ENCODE measurements at places on chromosomes 12 and 14.

- peak; percentile 66 for DNase-seq
These were observed 53.3 kb downstream of the RBM19 start for GRCh38 chr12:113912760-113913329.

DNA sequence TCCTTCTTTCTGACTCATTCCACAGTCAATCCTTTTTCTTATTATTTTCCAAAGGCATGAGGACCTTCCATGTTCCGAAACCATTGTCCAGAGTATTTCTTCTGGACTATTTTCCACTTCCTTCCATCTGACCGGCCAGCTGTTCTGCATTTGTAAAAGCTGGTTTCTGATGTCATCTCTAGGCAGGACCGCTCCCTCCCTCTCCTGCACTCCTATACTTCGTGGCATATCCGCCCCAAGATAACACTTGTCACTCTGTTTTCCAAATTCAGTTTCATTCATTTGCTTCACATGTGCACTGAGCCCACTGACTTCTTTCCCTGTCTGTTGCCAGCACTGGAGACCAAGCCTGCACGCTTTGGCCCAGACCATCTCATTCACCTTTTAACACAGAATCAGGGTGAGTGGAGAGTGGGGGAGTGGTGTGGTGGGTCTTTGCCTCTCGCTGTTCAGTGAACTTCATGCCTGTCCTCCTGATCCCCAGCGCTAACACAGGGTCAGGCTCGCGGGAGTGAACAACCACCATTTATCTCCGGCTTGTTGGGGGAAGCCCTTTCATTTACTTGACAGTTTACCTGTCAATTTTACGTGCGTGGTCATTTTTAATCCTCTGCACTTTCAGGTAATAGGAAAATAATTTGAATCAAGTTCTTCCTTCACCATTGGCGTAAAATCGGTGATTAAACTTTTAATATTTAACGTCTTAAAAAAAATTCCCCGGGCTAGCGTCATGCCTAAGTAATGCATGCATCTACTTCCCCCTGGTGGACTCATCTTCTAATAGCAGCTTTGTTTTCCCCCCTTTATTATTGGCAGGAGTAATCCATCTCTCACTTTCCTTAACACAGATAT is 52.5 kb downstream of the C12orf75 start:
- DNase-seq: peak; percentile 30

- DNase-seq: no peak
These were observed 43.0 kb downstream of the DDHD1 start for GRCh38 chr14:53110096-53110495.

DNA sequence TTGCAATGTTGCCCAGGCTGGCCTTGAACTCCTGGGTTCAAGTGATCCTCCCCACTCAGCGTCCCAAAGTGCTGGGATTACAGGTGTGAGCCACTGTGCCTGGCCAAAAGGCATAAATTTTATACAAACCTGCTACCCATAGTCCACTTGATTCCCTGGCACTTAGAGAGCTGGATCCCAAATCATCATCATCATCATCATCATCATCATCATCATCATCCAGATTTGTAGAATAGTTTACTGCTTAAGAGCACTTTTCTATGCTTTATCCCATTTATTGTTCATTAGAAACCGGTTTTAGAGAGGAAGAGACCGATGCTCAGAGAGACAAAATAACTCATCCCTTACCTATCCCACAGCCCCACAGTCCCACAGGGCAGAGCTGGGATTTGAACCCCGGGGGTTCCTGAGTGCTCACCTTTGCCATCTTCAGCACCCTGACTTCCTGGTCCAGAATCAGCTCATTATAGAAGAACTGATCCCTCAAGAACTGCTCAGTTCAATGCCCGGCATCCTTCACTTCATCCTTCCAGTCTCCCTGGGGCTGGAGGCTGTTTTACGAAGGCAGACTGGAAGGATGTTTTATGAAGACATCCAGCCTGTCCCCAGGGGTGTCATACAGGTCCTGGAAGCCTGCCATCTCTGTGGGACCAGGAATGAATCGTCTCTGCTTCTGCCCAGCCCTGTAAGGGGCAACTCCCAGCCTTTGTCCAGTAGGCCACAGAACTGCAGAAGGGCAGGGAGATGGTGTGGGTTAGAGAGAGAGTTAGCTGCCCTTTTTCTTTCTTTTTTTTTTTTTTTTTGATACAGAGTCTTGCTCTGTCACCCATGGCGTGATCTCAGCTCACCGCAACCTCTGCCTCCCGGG is 20.2 kb upstream of the OASL start:
- no peak for DNase-seq

DNA sequence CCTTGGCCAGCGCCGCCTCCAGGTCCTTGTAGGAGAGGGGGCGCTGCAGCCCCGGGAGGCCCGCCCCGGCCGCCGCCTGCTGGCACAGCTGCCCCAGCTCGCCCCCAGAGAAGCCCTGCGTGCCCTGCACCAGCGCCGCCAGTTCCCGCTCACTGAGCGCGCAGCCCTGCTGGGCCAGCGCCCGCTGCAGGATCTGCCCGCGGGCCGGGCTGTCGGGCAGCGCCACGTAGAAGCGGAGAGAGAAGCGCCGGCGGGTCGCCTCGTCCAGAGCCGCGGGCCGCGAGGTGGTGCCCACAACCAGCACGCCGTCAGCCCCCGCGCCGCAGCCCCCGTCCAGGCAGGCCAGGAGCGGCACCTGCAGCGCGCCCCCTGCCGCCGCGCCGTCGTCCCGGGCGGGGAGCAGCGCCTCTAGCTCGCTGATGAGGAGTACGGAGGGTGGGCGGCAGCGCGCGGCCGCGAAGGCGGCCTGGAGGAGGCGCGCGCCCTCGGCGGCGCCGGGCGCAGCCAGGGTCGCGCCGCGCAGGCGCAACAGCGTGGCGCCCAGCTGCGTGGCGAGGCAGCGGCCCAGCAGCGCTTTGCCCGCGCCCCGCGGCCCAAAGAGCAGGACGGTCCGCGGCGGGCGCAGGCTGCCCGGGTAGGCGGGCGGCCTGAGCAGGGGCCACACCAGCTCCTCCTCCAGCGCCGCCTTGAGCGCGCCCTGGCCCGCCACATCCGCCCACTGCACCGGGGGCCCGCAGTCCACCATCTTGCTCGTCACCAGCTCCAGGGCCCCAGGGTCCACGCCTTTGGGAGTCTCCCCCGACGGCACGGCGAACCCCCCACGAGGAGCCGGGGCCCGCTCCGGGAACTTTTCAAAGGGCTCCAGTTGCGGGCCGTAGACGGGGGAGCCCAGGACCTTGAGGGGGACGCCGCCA is 27.7 kb downstream of the FIGNL2 start:
- DNase-seq: peak; percentile 34

GRCh38 chr12:109678719-109679118 is 34.9 kb upstream of the FAM222A start:
- no peak for DNase-seq

- no peak for DNase-seq
These were observed 124.5 kb downstream of the PTCSC3 start for GRCh38 chr14:36052063-36052462.

- DNase-seq: no peak
These were observed 179.3 kb upstream of the BTG1 start for GRCh38 chr12:92324849-92325500.

GRCh38 chr12:114445401-114446323 is 39.7 kb upstream of the TBX5 start:
- no peak for DNase-seq

- DNase-seq: no peak
These were observed 50.4 kb downstream of the RPH3A start for GRCh38 chr12:112841906-112842305.

- DNase-seq: peak; percentile 92
These were observed 165.8 kb downstream of the KSR2 start for GRCh38 chr12:117803001-117803400.

- peak; percentile 94 for DNase-seq
These were observed 247.0 kb downstream of the PHLDA1 start for GRCh38 chr12:75784591-75784990.

DNA sequence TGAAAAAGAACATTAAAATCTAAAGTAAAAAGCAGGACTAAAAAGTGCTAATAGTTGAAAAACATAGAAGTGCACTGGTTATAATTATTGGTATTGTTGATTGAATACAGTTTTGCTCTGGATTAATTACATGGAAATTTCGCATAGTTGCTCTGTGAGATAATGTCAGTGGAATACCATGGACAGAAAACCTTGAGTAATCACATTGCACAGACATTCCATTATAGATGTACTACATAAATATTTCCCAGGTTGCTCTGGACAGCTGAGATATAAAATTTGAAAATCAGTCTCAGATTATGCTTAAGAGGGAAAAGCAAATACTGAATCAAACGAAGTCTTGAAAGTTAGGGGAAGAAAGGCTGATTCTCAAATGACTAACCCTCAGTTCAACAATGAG is 439.3 kb upstream of the FLRT2 start:
- DNase-seq: no peak

- DNase-seq: no peak
These were observed 174.2 kb downstream of the SSPN start for GRCh38 chr12:26369588-26369987.

All from prostate gland (tissue), 2 donors.